ENCODE measurements at places on chromosomes 1 and 21. TPM values are rescaled to one million over a fixed set of nuclear protein-coding genes. Genes with fewer than 3 reads are reported as not detected.
A peak's percentile ranks its signal among the peaks of the same experiment; 100 is the strongest.

DNA sequence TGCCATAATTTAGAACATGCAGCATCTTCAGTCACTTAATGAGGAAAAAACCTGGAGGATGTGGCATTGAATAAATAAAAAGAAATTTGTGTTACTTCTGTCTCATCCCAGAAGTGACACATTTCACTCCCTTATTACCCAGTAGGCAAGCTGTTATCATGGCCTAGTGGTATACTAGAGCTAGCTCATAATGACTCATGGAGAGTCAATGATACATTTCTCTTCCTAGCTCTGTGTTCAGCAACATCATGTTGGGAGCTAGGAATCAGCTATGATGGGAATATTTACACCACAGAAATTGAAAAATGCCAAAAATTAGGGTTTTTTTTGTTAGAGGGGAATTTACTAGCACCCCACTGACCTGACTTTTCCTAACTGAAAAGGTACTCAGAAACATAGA, 182.7 kb downstream of the HMCN1 start:
- no peak for DNase-seq

DNA sequence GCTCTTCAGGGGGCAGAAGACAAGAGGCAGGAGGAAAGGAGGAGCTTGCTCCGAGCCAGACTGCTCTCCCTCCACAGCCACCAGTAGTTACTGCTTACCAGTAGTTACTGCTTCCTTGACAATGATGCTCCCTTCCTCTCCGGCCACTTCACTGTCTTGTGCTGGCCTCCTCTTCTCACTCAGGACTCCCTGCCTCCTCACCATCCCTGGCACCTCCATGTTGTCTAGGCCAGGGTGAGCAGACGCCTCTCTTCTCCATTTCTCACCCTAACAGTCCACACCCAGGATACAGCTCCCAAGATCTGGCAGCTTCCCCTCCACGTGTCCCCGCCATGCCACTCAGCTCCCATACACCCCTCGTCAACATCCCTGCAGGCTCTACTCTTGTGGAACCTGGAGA, 82.4 kb upstream of the TLR5 start:
- DNase-seq = no peak

- no peak for DNase-seq
Observed at GRCh38 chr1:204929487-204930154, 59.0 kb downstream of the NFASC start.

GRCh38 chr1:14896381-14897079, 257.0 kb upstream of the TMEM51 start:
- no peak for DNase-seq

- no peak for DNase-seq
Observed at GRCh38 chr1:246511203-246511602, 4.1 kb upstream of the SMYD3 start.

- DNase-seq = no peak
Observed at GRCh38 chr1:23426828-23427227, 2.3 kb upstream of the TCEA3 start.

DNA sequence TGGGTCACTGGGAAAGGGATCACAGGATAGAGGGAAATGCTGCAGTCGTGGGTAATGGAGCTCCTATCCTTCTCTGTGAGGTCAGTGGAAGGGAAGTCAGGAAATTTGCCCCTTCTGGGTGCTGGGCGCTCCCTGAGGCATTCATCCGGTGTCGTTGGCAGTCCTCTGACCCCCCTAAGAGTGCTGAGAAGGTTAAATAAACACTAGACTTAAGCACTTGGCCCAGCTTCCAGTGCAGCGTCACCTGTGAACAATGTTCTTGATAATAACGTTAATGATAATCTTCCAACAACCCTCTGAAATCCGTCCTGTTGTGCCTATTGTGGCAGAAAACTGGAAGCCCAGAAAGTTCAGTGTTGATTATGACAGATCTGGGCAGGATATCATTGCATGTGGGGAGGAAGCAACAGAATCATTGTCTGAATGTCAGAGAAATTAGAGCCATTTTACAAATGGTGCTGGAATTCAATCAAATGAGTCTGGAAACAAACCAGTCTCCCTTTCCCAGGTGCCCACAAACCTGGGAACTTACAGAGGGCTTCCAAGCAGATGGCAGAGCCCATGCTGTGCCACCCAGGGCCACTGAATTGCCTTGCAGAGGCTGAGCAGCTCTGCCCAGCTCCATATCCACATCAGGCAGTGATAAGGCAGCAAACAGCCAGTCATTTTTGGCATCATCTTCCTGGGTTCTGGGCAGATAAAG, 216.8 kb downstream of the KAZN start:
- peak; percentile 41 for DNase-seq

The PM20D1 gene
- total RNA-seq = not detected

GRCh38 chr1:158048371-158049067, 55.1 kb downstream of the KIRREL1 start:
- DNase-seq = no peak

DNA sequence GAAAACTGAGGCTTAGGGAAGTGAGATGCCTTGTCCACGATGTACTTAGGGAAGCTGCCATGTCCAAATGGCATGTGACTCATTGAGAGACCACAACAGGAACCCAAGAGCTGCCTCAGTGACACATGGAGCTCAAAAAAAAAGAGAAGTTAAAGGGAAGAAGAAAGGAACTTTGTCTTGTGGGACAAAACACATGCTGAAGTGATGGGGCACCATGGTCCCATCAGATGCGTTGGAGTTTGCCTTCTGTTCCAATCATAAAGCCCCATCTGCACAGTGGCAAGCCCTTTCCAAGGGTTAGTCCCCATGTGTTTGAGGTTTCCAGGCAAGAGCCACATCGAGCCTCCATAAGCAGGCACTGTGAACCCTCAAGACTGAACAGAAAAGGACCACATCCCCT, 8.0 kb downstream of the MED8 start:
- DNase-seq = no peak

DNA sequence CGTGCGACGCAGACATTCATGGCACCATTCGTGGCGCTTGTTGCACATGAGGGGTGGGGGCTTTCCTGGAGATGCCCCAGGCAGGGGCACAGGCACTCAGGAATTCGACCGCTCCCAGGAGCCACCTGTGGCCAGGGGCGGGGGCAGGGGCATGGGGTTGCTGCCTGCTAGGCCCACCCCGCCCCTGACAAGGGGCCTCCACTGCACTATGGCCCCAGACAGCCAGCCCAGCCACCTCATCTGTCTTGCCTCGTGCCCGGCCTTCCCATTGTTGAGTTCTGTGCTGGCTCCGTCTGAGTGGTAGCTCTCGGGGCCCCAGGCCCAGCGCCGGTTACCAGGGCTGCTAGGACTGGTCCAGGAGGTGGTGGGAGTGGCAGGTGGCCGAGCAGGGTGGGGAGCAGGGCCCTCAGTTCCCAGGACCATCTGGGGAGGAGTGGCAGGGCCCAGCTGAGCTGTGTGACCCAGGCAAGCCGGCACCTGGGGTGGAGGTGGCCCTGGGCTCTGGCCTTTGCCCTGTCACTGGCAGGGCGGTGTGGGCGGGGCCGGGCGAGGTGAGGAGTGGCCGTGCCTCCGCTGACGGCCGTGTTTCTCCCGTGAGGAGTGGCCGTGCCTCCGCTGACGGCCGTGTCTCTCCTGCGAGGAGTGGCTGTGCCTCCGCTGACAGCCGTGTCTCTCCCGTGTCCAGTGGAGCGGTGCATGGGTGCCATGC, 1.9 kb downstream of the PLCH2 start:
- DNase-seq = no peak

GRCh38 chr1:99674115-99675064, 28.5 kb downstream of the PALMD start:
- no peak for DNase-seq

- DNase-seq = no peak
Observed at GRCh38 chr1:32394890-32395432, 720 bp upstream of the BSDC1 start.

DNA sequence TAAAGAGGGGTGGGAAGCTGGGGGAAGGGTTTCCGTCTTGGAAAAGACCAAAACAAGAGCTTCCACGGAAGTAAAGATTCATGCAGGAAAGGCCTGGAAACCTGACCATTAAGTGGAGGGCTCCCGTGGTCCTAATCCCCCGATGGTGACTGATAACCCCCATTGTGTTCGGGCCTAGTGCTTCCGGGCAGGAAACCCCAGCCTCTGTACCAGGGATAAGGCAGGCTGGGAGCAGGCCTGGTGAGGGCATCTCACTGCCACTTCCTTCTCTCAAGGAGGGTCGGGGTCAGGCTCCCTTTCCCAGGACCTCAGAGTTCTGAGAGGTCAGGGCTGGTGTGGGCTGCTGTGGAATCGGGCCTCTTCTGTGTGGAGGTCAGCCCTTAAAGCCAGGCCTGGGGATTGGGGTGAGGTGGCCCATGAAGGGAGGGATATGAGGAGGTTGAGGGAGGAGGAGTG, 136.9 kb downstream of the CDC7 start:
- no peak for DNase-seq

DNA sequence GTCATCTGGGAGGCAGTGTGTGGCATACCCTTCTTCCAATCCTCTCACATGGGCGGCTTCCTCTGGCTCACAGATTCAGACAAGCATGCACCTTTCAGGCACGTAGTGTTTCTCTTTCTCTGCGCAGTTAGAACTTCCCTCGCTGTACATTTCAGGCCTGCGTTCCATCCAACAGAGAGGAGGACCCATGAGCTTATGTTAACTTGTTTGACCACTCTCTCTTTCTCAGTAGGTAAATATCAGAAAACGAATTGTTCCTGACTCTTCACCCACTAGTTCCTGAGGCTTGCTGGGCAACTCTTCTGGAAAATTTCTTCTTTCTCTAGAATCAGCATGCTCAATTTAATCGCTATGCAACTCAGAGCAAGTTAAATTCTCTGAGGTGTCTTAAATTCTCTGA, 85.5 kb downstream of the DDX20 start:
- no peak for DNase-seq

The EFNA1 gene
- total RNA-seq = 28.0 TPM

DNA sequence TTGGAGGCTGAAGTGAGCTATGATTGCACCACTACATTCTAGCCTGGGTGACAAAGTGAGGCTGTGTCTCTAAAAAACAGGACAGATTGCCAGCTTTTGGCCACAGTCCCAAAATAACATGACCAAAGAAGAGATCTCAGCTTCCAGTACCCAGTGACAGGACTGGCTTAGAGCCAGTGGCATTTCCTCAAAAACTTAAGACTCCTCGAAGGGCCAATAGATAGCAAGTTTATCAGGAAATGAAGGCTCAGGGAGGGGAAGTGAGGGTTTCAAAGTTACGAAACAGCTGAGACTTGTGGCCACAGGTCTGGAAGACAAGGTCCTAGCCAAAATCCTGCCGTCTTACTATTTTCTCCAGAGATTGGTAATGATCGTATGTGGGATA, 6.3 kb upstream of the TMEM39B start:
- peak; percentile 64 for DNase-seq

GRCh38 chr1:232489256-232489655, 140.7 kb downstream of the SIPA1L2 start:
- no peak for DNase-seq

The KRTAP26-1 gene
- not detected for total RNA-seq
